ENCODE measurements at places on chromosomes 6 and 20. TPM values are rescaled to one million over a fixed set of nuclear protein-coding genes. Genes with fewer than 3 reads are reported as not detected.

DNA sequence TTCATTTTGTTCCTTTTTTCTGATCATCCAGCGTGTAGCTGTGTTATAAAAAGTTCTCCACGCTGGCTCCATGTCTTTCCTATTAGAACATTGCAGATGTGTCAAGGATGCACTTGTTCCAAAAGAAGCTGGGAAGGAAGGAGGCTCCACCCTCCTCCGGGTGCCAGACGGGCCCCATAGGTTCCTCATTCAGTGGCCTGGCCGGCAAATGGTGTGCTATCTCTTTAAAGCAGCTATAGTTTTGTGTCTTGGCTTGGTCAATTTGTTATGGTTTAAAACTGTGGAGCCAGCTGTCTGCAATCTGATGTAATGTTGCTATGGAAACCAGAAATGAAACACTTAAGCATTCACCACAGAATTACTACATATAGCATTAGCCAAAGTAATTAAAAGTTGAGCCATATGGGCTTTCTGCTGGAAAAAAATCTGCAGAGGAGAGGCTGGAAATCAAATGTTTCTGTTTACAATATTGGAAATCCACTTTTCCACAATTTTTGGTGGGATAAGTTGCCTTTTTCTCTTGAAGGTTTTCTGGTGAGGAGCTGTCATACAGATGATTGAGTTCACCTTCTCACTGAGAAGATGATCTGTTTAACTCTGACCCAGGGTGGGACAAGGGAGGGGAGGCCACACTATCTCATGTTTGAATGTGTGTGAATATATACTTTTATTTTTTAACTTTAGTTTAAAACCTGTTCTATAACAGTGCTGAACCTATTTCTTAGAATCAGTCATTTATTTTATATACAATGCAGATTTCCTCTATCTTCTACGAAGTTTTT, 167.4 kb downstream of the SASH1 start:
- H3K4me3 ChIP-seq: no peak overlapping the region
- H3K27ac ChIP-seq: peak overlapping the region; percentile 83
- H3K27me3 ChIP-seq: no peaks in the 10 kb centered on the region
- DNase-seq: peak; percentile 56
- peaks cover 13% of the 10 kb centered on the region for H3K4me1 ChIP-seq

Gene MICB
- 0.67 TPM for total RNA-seq

Gene STMND1
- 0.27 TPM for total RNA-seq

DNA sequence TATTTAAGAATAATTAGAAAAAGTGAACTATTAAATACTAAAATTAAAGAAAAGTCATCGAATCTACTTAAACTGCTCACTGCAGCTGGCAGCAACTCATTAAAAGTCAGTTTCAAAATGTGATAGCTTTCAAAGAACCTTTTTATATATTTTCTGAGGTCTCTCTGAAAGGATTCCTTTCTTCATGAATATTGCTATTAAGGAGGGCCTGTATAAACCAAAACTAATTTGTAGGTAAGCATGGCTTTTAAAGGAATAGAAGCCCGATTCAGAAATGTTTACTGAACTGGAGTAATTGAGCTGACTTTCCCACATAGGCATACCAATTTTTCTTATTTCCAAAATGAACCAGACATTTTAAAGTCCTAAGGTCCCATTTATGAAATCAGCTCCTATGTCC, 41.2 kb upstream of the ENPP1 start:
- DNase-seq: no peak
- no peak overlapping the region for H3K4me3 ChIP-seq
- H3K27ac ChIP-seq: no peak overlapping the region
- H3K27me3 ChIP-seq: no peaks in the 10 kb centered on the region
- no peaks in the 10 kb centered on the region for H3K36me3 ChIP-seq

GRCh38 chr6:129586815-129587214, 123.2 kb downstream of the ARHGAP18 start:
- H3K27ac ChIP-seq: no peak overlapping the region
- H3K27me3 ChIP-seq: no peaks in the 10 kb centered on the region
- H3K4me1 ChIP-seq: no peaks in the 10 kb centered on the region
- no peak for DNase-seq

GRCh38 chr6:129534926-129535325, 175.1 kb downstream of the ARHGAP18 start:
- no peaks in the 10 kb centered on the region for H3K36me3 ChIP-seq
- H3K4me1 ChIP-seq: no peaks in the 10 kb centered on the region
- no peak overlapping the region for H3K4me3 ChIP-seq
- H3K27ac ChIP-seq: no peak overlapping the region
- DNase-seq: no peak
- H3K27me3 ChIP-seq: no peaks in the 10 kb centered on the region

Data from hepatocyte (in vitro differentiated cells).